ENCODE measurements at places on chromosomes 2 and 18. TPM values are rescaled to one million over a fixed set of nuclear protein-coding genes. Genes with fewer than 3 reads are reported as not detected.

- no peak for DNase-seq
Observed at GRCh38 chr18:78393086-78393862, 586.3 kb upstream of the SALL3 start.

The TMSB10 gene
- total RNA-seq = 5,126 TPM

GRCh38 chr18:35002120-35002519 is 39.1 kb upstream of the MAPRE2 start:
- no peak for DNase-seq

DNA sequence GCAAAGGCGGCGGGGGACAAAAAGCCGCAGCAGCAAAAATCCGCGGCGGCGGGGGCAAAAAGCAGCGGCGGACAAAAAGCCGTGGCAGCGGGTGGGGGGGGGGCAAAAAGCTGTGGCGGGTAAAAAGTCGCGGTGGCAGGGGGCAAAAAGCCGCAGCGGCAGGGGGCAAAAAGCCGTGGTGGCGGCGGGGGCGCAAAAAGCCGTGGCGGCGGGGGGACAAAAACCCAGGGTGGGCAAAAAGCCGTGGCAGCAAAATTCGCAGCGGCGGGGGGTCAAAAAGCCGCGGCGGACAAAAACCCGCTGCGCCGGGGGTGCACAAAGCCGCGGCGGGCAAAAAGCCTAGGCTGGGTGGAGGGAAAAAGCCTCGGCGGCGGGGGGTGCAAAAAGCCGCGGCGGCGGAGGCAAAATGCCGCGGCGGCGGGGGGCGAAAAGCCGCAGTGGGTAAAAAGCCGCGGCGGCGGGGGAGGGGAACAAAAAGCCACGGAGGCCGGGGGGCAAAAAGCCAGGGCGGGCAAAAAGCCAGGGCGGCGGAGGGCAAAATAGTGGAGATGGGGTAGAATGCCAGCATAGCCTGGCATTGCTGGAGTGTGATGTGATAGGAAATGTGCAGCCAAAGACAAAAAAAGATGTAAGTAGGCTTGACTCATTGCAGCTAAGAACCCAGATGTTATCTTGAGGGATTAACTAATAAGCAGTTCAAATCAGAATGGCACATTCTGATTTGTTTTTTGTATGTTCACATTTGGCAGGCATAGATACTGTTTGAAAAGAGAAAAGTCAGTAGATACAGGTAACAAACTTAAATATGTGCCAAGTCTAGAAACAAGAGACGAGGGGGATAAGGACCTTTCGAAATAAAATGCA is 1076.3 kb downstream of the RPIA start:
- peak; percentile 0 for DNase-seq

The ARHGAP28 gene
- 15.9 TPM for total RNA-seq

GRCh38 chr2:15182275-15182674 is 378.9 kb downstream of the NBAS start:
- no peak for DNase-seq

- no peak for DNase-seq
Observed at GRCh38 chr2:55140316-55141219, 90.3 kb upstream of the RTN4 start.

DNA sequence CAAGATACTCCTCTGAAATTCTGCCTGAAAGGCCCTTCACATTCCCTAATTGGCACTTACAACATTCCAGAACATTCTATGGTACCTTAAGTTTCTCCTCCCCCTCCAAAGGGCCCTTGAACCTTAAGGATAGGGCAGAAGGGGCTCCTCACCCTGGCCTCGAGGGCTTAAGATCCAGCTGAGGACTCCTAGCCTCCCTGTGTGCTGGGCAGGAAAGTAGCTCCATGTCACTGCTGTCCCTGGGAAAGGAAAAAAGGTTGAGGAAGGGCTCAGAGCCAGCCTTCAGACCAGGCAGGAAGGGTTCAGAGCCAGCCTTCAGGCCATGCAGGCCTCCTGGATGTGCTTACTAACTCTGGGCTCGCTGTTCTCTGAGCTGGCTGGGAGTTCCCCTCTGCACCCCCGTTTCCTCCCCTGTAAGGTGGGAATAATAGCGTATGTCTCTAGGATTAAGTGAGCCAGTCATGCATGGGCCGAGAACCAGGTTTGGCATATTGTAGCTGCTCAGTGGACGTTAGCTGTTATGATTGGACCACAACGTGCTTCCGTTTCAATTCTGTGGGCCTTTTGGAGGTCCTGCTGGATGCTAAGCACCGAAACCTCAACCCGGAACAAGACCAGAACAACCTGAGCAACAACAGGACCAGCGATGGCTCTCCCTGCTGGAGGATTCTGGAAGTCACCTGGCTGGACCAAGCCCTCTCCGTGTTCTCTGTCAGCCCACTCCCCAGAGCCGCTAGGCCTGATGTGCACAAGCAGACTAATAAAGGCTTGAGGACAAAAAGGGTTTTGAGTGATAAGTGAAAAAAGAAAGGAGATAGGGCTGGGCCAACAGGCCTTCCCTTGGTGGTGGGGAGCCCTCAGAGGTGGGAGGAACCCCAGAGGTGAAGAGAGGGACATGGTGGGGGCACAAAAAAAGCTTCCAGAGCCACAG is 1.0 kb upstream of the B3GNT7 start:
- peak; percentile 24 for DNase-seq

GRCh38 chr2:97891611-97892010 is 104.1 kb downstream of the TMEM131 start:
- DNase-seq = no peak

The LCT gene
- not detected for total RNA-seq

- DNase-seq = no peak
Observed at GRCh38 chr18:25739376-25739775, 351.0 kb downstream of the SS18 start.

DNA sequence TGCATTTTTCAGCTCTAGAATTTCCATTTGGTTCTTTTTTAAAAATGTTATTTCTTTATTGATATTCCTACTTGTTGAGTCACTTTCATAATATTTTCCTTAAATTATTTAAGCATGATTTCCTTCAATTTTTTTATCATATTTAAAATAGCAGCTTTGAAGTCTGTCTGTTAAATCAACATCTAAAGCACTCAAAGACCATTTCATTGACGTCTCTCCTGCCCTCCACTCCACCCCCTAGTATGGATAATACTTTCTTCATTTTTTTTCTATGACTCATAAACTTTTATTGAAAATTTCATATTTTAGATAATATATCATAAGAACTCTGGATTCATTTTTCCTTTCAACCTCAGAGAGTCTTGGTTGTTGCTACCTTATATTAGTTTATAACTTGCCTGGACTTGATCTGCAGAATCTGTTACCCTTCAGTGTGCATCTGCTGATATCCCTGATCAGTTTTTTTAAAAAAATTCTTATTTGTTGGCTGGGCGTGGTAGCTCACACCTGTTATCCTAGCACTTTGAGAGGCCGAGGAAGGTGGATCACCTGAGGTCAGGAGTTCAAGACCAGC is 59.0 kb upstream of the ZNF396 start:
- DNase-seq = no peak

DNA sequence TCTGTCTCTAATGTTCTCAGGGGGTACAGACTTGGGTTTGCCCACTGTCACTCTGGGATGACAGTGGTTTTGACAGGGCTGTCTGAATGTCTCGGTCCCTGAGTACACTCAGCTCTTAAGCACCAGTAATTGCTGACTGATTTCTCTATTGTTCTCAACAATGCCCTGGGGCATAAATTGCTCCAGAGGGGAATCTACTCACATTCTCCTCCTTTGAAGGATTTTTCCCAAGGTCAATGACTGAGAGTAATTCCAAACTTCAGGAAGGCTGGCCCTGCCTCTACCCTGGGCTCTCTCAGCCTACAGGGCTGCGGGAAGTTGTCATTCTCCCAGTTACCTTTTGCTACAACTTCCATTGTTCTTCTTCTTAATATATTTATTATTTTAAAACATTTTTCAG is 36.5 kb downstream of the MC2R start:
- no peak for DNase-seq

The KATNAL2 gene
- 3.7 TPM for total RNA-seq

The TFCP2L1 gene
- under 0.01 TPM for total RNA-seq

GRCh38 chr2:218434456-218434855 is 15.5 kb downstream of the VIL1 start:
- DNase-seq = no peak

The DSG1 gene
- under 0.01 TPM for total RNA-seq

DNA sequence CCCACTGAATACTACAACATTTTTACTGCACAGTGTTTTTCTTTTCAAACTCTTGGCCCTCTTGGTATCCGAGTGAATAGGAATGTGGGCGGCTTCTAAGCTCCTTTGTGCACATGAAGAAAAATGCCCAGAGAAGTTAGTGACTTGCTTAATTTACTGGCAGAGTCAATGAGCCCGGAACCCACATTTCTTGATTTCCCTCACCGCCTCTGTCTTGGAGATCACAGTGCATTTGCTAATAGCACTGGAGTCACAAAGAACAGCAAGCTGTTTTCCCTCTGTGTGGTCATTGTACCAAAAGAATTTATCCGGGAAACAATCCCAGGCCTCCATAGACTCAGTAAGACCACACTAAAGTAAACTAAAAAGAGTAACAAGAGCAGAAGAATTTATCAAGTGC is 18.9 kb downstream of the STON1 start:
- DNase-seq = no peak

DNA sequence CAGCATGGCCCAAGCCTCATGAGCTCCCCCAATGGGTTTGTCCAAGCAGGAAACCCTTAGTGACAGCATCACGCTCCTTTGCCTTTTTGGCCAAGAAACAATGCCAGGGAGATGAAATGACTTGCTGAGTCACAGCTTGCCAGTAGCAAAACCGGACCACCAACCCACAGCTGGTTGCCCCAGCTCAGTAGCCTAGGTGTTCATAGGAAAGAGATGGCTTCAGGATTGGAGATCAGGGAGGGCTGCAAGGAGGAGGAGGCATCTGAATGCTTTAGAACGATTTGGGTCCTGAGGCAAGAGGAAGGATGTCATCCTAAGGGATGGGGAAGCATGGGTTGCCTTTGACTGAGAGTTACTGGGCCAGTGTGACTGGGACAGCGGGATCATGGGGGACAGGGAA is 116.7 kb downstream of the CELF4 start:
- no peak for DNase-seq

DNA sequence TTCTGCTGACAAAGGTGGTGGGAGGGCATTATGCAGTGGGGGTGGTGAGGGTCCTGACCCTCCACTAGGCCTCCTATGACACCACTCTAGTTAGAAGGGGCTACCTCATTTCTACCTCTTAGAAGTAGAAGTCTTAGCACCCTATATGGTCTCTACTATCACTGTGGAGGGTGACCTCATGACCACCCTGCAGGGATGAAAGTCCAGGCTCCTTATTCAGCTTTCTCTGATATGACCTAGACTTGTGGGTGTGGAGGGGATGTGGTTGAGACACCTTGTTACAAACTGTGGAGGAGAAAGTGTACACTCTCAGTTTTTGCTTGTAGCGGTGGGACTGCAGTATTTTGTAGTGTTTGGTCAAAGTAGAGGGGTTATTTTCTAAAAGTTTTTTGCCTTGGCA is 18.6 kb downstream of the TMEM182 start:
- DNase-seq = no peak

DNA sequence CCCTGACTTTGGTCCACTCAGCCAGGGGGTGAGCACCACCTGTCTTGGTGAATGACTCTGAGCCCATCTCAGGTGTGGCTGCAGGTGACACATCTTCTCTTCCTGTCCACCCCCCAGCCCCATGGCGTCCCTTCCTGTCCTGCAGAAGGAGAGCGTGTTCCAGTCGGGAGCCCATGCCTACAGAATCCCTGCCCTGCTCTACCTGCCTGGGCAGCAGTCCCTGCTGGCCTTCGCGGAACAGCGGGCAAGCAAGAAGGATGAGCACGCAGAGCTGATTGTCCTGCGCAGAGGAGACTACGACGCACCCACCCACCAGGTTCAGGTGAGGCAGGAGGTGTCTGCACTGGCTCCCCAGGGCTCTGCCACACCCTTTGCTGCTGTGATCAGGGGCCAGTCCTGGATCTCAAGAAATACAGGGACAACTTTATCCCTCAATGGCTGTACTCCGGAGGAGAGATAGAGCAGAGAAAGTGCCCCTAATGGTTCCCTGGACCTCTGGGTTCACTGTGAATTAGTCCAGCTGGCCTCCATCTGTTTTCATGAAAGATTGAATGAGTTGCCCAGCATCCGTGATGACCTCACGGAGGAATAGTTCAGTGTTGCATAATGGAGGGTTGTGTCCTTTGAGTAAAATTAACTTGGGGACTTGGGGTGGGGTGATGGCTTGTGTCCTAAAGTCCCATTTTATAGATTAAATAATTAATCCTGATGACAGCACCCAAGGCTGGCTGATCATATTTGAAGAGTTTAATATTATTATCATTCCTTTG is at the start of gene NEU2:
NEU2 (plus strand) TSS at position 122 of the 770 bp plus-strand sequence; CDS start at position 122, 0 bp downstream.
- DNase-seq = no peak

The NT5DC4 gene
- not detected for total RNA-seq

DNA sequence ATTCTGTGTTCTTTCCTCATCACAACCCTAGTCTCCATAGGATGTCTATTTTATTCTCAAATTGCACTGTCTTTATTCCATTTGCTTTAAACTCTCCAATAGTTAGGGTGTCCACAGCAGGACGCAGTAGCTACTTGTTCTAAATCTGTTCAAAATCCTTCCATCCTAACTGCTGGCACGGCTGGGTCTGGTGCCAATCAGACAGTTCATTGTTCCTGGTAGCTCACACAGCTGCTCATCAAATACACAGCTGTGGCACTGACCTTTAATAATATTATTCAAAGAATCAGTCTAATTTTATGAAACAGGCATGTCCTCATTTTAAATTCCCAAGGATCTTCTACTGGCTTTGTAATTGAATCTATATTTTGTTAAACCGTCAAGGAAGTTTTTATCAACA is 59.7 kb upstream of the TMEFF2 start:
- no peak for DNase-seq

DNA sequence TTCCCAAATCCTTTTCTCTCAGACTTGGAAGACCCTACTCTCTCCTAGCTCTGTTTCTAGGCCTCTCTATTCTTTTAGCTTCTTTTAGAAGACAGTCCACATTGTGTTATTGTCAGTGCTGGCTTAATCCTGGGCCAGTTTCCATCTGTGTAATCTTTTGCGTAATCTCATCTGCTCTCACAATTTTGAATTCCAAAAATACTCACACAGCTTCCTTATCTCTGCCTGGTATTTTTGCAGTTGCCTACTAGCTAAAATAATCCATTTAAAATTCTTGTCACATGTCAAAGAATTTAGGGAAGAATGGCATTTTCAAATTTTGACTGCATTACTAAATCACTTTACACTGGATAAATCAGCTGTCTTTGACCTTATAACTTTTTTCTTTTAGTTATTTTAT is 200.6 kb upstream of the MEX3C start:
- no peak for DNase-seq
